CD4-positive, alpha-beta T cell treated with Interleukin-6 at 100 ng/mL for 8 hours (primary cell): ENCODE measurements at places on chromosomes 2 and 18.

- no peak for DNase-seq
Observed at GRCh38 chr2:3099860-3100234, 277.8 kb downstream of the EIPR1 start.

DNA sequence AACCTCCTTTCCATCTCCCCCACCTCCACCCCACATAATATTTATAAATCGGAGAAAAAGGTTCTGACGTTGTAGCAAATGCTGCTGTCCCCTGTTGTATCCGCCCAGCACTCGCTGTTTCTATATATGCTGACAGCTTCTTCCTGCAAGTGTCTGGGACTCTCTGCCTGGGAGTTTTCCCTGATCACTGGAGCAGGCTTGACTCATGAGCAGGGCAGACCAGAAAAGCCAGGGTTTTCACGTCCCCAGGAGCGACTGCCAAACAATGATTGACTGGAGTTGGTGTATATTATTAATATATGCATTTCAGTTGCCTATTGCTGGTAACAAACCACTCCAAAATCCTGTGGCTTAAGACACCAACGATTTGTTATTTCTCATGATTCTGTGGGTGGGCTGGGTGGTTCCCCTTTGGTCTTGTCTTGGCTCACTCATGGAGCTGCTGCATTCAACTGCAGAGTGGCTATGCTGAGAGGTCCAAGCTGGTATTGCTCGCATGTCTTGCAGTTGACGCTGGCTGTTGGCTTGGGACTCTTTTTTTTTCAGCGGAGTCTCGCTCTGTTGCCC, 21.2 kb upstream of the ASXL2 start:
- DNase-seq = no peak

- no peak for DNase-seq
Observed at GRCh38 chr2:30645081-30645744, 162.0 kb downstream of the CAPN13 start.

DNA sequence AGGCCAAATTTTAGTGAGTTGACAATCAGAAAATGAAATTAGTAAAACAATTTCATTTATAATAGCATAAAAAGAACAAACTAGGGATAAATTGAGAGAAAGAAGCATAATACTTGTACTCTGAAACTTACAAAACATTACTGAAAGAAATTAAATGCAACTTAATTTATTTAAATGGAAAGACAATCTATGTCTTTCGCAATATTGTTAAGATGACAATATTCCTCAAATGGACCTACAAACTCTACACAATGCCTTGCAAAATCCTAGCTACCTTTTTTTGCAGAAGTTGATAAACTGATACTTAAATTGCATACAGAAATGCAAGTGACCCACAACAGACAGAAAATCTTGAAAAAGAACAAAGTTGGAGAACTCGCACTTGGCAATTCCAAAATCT, 9.1 kb downstream of the EPG5 start:
- DNase-seq = no peak

DNA sequence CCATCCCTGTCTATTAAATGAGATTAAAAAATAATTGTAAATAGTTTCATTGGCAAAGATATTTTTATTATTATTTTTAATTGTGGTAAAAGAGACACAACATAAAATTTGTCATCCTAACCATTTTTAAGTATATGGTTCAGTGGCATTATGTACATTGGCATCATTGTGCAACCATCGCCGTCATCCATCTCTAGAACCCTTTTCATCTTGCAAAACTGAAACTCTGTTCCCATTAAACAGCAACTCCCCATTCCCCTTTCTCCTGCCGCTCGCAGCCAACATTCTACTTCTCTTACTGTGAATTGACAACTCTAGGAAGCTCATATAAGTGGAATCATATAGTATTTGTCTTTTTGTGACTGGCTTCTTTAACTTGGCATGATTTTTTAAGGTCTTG, 25.3 kb downstream of the LAMA3 start:
- no peak for DNase-seq
